ENCODE measurements at places on chromosomes 6 and 20. TPM values are rescaled to one million over a fixed set of nuclear protein-coding genes. Genes with fewer than 3 reads are reported as not detected.

MBOAT1 gene
- total RNA-seq = 12.5 TPM

IYD gene
- not detected for total RNA-seq

FAM110A gene
- total RNA-seq = 15.0 TPM

GGTLC1 gene
- total RNA-seq = not detected

PARD6B gene
- total RNA-seq = 5.6 TPM

PXT1 gene
- total RNA-seq = not detected

TOX2 gene
- total RNA-seq = 0.35 TPM

PLN gene
- not detected for total RNA-seq

CCN6 gene
- not detected for total RNA-seq

UBE2V1 gene
- total RNA-seq = 183 TPM
